ENCODE measurements at places on chromosomes 7 and 10. TPM values are rescaled to one million over a fixed set of nuclear protein-coding genes. Genes with fewer than 3 reads are reported as not detected.

- DNase-seq = no peak
Measured at GRCh38 chr7:138033241-138033640, 31.4 kb upstream of the CREB3L2 start.

DNA sequence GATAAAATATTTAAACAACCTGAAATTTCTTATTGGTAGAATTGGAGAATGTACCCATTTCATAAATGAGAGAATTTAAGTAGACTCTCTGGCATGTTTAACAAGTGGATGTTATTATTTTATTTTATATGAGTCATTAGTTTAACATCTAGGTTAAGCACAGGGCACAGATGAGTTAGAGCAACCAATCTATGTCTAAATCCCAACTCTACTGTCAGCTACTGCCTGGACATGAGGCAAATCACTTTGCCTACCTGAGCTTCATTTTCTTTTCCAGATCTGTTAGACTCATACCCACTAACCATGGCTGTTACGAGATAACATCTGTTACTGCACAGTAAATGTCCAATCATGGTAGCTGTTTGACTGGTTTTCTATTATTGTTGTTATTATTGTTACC, 251.1 kb downstream of the INHBA start:
- no peak for DNase-seq

- no peak for DNase-seq
Measured at GRCh38 chr7:66303454-66304155, 98.5 kb downstream of the TPST1 start.

DNA sequence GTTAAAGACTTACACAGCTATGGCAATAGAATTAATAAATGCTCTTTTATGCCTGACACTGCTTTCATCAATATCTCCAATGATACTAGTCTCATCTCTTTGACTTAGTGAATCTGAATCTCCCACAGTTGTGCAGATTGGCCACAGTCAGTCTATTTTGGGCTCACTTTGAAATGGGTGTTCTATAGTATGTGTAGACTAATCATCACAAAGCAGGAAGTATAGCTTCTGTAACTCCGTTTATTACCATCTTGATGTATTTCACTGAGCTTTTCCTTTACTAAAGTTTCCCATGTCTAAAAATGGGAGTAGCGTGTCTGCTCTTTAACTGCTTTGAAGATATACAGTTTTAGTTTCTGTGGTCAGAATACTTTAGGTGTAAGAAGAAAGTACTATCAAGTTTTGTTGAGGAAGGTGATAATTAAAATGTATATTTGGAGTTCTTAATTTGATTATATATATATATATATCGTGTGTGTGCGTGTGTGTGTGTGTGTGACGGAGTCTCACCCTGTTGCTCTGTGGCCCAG, 70.1 kb downstream of the ST7 start:
- no peak for DNase-seq

MMD2 gene
- total RNA-seq = not detected

CFAP58 gene
- 1.1 TPM for total RNA-seq

FBXL13 gene
- 0.24 TPM for total RNA-seq

SEMA3A gene
- 1.7 TPM for total RNA-seq

CELF2 gene
- 71.2 TPM for total RNA-seq

TMEM176B gene
- total RNA-seq = 43.1 TPM

Data from Right ventricle myocardium inferior (tissue), 1 donor.